ENCODE measurements at places on chromosomes 4 and X. TPM values are rescaled to one million over a fixed set of nuclear protein-coding genes. Genes with fewer than 3 reads are reported as not detected.

DACH2 gene
- total RNA-seq: not detected

ITIH6 gene
- total RNA-seq: not detected

RNF128 gene
- total RNA-seq: not detected

FGF16 gene
- total RNA-seq: not detected

MAGEA2 gene
- total RNA-seq: not detected

PAGE1 gene
- not detected for total RNA-seq

CT45A7 gene
- total RNA-seq: not detected

NAP1L2 gene
- total RNA-seq: 0.60 TPM

YY2 gene
- 4.3 TPM for total RNA-seq

IL1RAPL1 gene
- total RNA-seq: 15.5 TPM

MRPL1 gene
- total RNA-seq: 35.2 TPM

MAGEE1 gene
- 4.2 TPM for total RNA-seq

Measured in A172 (cell line).